Naive thymus-derived CD4-positive, alpha-beta T cell (primary cell): ENCODE measurements at places on chromosomes 2 and 18.

GRCh38 chr2:68103030-68103708, 40.4 kb upstream of the C1D start:
- no peaks in the 10 kb centered on the region for H3K27me3 ChIP-seq
- H3K4me3 ChIP-seq, result no peak overlapping the region
- no peak overlapping the region for H3K27ac ChIP-seq
- no peak for DNase-seq

DNA sequence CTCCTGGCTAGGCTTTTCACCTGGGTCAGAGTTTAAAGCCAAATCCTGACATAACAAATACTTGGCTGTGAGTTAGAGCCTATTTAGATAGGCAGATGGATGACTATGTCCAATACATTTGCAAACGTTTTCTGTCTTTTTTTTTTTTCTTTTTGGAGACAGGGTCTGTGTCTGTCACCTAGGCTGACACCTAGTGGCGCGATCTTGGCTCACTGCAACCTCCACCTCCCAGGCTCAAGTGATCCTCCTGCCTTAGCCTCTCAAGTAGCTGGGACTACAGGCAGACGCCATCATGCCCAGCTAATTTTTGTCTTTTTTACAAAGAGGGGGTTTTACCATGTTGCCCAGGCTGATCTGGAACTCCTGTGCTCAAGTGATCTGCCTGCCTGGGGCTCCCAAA, 124.8 kb downstream of the DYM start:
- no peak overlapping the region for H3K4me3 ChIP-seq
- H3K4me1 ChIP-seq, result no peaks in the 10 kb centered on the region
- H3K36me3 ChIP-seq, result peaks cover 24% of the 10 kb centered on the region
- DNase-seq, result no peak
- no peak overlapping the region for H3K27ac ChIP-seq

DNA sequence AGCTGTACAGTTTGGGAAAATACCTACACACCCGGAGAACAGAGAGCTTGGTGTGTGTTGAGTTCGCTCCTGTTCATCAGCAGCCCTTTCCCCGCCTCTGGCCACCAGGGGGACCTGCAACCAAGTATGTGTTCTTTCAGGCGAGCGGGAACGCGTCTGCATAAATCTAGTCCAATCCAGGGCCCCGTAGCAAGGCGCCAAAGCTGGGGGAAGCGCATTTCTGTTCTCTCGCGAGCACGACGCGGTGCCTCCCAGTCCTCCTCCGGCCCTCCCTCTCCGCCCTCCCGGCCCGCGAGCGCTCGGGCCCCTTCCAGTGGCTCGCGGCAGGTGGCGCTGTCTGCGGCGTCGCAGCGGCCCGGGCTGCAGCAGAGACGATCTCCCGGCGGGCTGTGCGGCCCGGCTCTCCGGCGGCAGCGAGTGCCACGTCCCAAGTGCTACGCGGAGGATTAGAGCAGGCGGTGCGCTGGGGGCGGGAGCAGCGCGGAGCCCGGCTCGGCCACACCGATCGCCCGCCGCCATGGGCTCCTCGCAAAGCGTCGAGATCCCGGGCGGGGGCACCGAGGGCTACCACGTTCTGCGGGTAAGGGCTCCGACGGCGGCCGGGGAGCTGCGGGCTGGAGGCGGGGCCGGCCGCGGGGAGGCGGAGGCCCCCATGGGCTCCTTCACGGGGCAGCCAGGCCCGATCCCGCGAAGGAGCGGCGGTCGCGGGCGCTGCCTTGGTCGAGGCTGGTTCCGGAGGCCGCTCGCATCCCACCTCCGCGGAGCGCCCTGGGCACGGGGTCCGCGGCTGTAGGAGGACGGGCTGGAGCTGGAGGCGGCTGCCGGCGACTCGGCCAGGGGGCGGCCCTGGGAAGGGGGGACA, at the start of gene GORASP2:
TSS of gene GORASP2 (plus strand) at position 430 of the 862 bp plus-strand sequence. CDS start at position 518, 88 bp downstream.
- H3K27me3 ChIP-seq, result no peaks in the 10 kb centered on the region
- peak within 1 kb of the TSS; percentile 88 for H3K4me3 ChIP-seq
- DNase-seq, result peak; percentile 97
- peak within 1 kb of the TSS; percentile 87 for H3K27ac ChIP-seq

DNA sequence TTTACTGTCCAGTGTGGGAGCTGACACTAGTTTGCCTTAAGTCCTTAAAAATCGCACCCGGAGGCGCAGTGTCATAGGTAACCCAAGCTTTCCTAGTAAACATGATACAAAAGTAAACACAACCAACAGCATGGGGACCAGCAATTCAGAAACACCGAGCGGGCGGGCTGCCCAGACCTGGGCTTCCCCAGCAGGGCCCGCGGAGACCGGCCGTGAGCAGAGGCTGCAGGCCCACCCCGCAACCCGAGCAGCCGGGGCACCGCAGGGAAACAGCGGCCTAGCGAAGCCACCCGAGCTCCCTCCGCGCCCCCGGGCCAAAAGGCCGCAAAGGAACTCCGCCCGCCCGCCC, 296 bp downstream of the TTC21B start:
- H3K4me1 ChIP-seq, result peaks cover 22% of the 10 kb centered on the region
- DNase-seq, result no peak
- H3K4me3 ChIP-seq, result peak overlapping the region; percentile 91
- no peaks in the 10 kb centered on the region for H3K27me3 ChIP-seq

DNA sequence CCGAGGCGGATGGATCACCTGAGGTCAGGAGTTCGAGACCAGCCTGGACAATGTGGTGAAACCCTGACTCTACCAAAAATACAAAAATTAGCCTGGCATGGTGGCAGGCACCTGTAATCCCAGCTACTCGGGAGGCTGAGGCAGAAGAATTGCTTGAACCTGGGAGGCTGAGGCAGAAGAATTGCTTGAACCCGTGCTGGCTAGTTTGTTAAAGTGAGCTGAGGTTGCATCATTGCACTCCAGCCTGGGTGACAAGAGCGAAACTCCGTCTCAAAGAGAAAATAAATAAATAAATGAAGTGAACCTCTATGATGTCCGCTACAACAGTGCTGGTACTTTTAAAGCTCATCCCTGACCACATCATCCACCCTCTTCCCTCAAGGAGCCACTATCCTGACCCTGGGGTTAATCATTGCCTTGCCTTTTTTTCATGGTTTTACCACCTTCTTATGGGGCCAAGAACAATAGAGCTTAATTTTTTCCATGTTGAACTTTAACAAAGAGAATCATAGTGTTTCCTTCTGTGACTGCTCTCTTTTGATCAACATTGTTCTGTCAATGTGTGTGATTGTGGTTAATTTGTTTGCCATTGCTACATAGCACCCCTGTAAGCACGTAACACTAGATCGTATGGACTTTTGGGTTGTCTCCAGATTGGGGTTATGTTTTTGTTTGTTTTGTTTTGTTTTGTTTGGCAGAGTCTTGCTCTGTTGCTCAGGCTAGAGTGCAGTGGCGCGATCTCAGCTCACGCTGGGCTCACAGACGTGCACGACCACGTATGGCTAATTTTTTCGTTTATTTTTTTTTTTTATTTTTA, 17.1 kb upstream of the ATRAID start:
- no peak overlapping the region for H3K4me3 ChIP-seq
- H3K4me1 ChIP-seq, result no peaks in the 10 kb centered on the region
- H3K27ac ChIP-seq, result no peak overlapping the region
- no peaks in the 10 kb centered on the region for H3K36me3 ChIP-seq

- DNase-seq, result no peak
- H3K27ac ChIP-seq, result no peak overlapping the region
- H3K27me3 ChIP-seq, result no peaks in the 10 kb centered on the region
- H3K4me3 ChIP-seq, result no peak overlapping the region
- no peaks in the 10 kb centered on the region for H3K36me3 ChIP-seq
Measured at GRCh38 chr2:18701981-18702380, 112.6 kb upstream of the NT5C1B start.

DNA sequence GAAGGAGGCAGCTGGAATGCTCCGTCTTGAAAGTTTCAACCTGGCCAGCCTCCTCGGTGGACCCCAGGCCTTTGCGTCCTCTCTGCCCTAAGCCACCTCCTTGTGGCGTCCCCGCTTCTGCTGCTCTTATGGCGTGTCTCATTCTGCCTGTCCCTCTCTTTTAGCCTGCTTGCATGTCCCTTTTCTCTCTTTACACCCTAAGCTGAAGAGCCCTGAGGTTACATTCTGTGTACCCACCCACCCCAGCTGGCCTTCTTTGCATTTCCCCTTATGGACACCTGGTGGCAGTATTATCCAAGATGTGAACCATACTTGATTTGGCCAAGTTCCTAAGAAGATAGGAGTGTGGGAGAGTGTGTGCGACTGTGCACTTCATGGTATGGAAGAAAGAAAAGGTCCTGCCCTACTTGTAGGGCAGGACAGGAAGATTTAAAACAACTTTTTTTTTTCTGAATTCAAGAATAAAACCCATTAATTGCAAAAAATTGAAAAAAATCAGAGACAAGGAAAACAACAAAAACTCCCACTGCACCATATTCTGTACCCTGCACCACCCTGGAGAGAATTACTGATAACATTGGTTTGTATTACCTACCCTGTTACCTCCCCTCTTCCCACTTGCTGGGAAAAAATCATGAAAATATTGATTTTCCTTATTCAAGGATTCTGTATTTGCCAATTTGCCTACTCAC, 77.4 kb downstream of the DYSF start:
- no peaks in the 10 kb centered on the region for H3K27me3 ChIP-seq
- no peak for DNase-seq
- H3K4me1 ChIP-seq, result no peaks in the 10 kb centered on the region
- H3K4me3 ChIP-seq, result no peak overlapping the region
- H3K36me3 ChIP-seq, result no peaks in the 10 kb centered on the region

DNA sequence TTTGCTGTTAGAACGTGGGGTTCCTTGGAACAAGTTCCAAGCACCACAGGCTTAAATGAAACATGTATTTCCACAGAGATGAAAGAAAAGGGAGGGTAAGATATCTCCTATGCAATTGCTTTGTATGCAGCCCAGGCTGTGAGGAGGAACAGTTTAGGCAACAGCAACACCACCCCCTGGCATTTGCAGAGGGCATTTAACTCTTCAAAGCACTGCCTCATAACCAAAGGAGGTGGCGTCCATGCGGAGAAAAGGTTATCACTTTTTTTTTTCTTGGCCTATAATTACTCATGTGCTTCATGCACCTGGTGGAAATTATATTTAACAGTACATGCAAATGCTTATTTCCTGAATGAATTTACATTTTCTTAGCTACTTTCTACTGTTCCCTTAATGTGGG, 286.0 kb downstream of the LPIN1 start:
- no peaks in the 10 kb centered on the region for H3K36me3 ChIP-seq
- no peak overlapping the region for H3K4me3 ChIP-seq
- DNase-seq, result no peak
- no peaks in the 10 kb centered on the region for H3K27me3 ChIP-seq
- H3K27ac ChIP-seq, result no peak overlapping the region
- H3K4me1 ChIP-seq, result peaks cover 20% of the 10 kb centered on the region

GRCh38 chr2:240598311-240598911, 11.9 kb downstream of the CAPN10 start:
- no peaks in the 10 kb centered on the region for H3K4me1 ChIP-seq
- DNase-seq, result no peak
- H3K27me3 ChIP-seq, result no peaks in the 10 kb centered on the region
- H3K4me3 ChIP-seq, result no peak overlapping the region
